ENCODE measurements at places on chromosomes 12 and 14.
A peak's percentile ranks its signal among the peaks of the same experiment; 100 is the strongest.

GRCh38 chr12:104056419-104056972, 6.5 kb upstream of the GLT8D2 start:
- DNase-seq, result no peak

GRCh38 chr12:105239304-105239703, 3.3 kb upstream of the APPL2 start:
- no peak for DNase-seq

- DNase-seq, result no peak
Measured at GRCh38 chr14:55450987-55451386, 10.6 kb upstream of the TBPL2 start.

GRCh38 chr14:105307052-105307727, 6.4 kb upstream of the BRF1 start:
- no peak for DNase-seq

- no peak for DNase-seq
Measured at GRCh38 chr14:105394714-105395537, 3.4 kb upstream of the TEX22 start.

GRCh38 chr14:58668848-58669480, 31.2 kb downstream of the DACT1 start:
- DNase-seq, result no peak

- DNase-seq, result no peak
Measured at GRCh38 chr14:75401361-75401760, 26.5 kb upstream of the JDP2 start.

DNA sequence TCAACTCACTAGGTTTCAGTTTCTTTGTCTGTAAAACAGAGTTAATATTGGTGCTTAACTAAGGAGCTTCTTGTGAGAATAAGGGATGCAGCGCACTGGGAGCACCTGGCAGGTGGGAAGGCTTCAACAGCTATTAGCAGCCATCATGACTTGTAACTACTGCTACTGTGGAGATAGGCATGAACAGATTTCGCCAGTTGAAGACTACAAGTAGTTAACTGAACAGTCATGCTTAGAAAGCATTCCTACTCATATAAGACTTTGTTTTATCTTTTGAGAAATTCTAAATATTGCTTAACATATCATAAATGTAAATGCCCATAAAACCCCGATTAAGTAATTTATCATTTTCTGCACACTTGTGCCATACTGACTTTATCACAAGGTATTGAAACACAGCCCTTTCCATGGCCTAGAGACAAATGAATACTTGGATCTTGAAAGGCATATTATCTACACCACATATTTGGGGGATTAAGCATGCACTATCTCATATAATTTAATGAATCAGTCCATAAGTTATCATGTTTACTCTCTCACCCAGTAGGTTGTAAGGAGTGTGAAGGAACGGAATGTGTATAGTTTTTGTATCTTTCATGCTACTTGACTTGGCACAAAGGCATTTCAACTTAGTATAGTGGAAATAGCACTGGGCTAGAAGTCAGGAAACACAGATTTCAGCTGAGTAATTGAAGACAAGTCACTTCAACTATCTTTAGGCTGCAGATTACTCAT, 16.1 kb downstream of the NTN4 start:
- DNase-seq, result no peak

DNA sequence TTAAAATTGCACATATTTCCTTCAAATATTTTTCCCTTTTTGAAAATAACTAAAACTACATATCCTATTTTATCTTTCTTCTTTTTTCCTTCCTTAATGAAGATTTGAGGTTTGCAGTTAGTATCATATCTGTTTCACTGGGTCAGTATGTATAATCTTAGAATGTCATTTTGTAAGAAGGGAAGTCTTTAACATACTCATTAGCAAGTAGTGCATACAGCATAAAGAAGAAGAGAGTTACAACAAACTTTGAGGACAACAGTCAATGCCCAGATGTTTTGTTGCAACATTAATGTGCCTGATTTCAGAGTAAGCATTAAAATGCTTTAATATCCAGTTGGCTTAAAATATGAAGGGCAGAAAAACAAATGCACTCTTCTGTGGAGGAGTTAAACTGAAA, 176.9 kb upstream of the FBXO33 start:
- DNase-seq, result no peak

GRCh38 chr12:65838330-65838976, 14.2 kb downstream of the HMGA2 start:
- DNase-seq, result no peak

GRCh38 chr12:132285991-132286681, 43.3 kb downstream of the GALNT9 start:
- DNase-seq, result no peak

DNA sequence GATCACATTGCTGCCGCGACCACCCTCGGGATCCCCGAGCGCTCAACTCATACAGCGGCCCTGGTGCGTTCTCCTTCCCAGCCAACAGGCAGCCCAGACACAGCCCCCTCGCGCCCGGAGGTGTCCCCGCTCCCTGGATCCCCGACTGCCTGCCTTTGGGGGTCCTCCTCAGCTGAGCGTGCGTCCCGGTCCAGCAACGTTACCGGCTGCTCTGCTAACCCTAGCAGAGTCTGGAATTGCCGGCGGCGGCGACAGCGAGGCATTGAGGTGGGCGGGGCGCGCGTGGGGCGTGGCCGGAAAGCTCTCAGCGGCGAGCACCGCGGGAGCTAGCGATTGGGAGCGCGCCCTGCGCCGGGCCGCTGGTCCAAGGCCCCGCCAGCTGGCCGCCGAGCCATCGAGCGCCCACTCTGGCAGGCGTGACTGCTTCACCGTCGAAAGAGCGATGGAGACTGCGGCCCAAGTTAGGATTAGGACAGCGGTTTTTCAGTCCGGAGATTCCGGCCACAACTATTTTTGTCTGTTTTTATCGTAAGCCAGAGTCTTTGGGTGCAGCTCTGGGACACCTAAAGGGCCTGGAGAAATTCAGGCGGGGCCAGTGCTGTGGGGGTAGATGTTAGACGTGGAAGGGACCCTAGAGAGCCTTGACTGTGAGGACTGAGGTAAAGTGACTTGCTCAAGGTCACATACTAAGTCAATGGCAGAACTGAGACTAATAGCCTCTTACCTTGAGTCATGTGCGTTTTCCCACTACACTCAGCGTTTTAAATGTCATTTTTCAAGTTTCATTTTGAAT, at the start of gene HEATR5A:
Gene HEATR5A (minus strand): TSS at position 232 of the 793 bp plus-strand sequence. CDS start 17,575 bp downstream, outside the sequence.
- peak; percentile 89 for DNase-seq

DNA sequence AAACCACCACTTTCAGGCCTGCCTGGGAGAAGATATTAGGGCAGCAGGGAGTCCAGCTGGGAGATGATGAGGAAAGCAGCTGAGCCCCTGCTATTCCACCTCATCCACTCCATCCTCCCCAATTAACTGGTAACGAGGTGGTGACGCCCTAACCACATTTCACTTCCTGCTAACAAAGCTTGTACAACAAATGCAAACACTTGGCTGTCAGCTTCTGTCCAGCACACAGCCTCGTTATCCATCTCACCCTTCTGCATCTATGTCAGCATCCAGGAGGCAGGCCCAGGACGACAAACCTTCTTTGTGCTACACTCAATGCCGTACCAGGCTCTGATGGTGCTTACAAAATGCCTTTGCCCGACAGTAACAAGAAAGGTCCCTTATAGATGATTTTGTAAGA, 225.4 kb downstream of the APAF1 start:
- no peak for DNase-seq

GRCh38 chr12:3000548-3001275, 41.5 kb downstream of the TEAD4 start:
- no peak for DNase-seq
